ENCODE measurements at places on chromosomes 3 and 15. TPM values are rescaled to one million over a fixed set of nuclear protein-coding genes. Genes with fewer than 3 reads are reported as not detected.

Gene RFTN1
- polyA plus RNA-seq = 30.2 TPM

Gene GNAT1
- polyA plus RNA-seq = not detected

Gene CTXN2
- not detected for polyA plus RNA-seq

Gene CCNB2
- polyA plus RNA-seq = 44.0 TPM

Gene EPHA6
- 0.92 TPM for polyA plus RNA-seq

Gene MUSTN1
- polyA plus RNA-seq = 0.22 TPM

GRCh38 chr15:65106011-65106590 lies 8.9 kb downstream of the UBAP1L start:
- no peak for DNase-seq

- no peak for DNase-seq
These were observed 7.2 kb upstream of the MFGE8 start for GRCh38 chr15:88920186-88920891.

DNA sequence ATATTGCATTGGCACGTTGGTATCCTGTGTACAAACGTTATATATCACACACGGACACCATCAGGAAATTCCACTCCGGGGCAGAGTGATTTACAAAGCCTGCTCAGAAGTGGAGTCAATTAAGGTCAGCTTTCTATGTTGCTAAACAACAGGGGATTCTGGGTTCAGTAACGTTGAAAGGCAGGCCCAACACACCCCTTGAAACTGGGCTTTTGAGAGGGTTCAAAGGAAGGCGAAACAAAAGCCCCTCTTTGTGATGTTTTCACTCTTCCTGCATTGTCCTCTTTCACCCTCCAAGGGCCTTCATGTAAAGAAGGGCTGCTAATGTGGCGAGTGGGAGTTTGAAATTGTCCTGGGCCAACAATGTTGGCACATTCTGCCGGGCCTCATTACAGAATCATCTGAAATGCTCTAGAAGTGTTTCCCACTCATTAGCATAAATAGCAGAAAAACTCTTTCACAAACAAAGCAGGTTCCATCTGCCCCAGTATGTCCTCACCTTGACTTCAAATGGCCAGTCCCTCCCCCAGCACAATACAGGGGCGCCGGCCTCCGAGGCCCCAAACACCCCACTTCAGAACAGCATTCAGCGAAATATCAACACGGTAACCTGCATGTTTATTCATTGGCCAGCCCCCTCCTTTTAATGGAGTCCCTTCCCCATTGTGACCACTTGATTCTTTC lies 76.4 kb downstream of the HES1 start:
- no peak for DNase-seq

DNA sequence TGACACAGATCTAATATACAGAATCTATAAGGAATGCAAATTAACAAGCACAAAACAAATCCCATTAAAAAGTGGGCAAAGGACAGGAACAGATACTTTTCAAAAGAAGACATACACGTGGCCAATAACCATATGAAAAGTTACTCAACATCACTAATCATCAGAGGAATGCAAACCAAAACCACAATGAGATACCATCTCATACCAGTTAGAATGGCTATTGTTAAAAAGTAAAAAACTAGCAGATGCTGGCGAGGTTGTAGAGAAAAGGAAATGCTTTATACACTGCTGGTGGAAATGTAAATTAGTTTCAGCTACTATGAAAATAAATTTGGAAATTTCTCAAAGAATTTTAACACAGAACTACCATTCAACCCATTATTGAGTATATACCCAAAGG lies 50.7 kb downstream of the ADAMTS17 start:
- DNase-seq = no peak

DNA sequence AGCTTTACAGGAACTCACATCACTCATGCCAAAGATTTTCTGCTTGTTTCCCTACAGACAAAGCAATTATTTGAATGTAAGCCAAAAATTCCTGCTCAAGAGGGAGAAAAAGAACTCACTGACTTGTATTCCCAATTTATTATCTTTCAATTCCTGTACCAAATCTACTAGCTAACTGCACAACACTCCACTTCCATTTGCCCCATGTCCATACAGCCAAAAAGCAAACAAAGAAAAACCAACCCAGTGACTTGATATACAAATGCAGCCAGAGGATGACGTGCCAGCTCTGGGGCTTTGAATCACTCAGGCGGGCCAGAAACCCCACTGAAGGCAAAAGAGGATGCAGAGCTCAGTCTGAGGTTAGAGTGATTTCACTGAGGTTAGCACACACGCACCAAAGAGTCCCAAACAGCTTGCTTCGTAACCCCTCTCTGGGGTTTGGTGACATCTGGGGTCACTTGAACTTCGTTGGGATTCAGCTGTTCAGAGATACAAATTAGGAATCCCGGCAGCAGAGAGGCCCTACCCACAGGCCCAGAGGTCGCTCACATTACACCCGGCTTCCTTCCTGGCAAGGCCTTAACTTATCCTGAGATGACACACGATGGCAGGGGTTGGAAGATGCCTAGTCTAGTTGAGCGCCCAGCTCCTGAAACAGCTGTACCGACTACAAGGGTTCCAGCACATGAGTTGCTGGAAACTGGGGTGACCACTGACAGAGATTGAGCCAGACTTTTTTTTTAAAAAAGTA lies 1.6 kb downstream of the RFTN1 start:
- no peak for DNase-seq

GRCh38 chr15:42270551-42270950 lies 2.5 kb upstream of the GANC start:
- no peak for DNase-seq

DNA sequence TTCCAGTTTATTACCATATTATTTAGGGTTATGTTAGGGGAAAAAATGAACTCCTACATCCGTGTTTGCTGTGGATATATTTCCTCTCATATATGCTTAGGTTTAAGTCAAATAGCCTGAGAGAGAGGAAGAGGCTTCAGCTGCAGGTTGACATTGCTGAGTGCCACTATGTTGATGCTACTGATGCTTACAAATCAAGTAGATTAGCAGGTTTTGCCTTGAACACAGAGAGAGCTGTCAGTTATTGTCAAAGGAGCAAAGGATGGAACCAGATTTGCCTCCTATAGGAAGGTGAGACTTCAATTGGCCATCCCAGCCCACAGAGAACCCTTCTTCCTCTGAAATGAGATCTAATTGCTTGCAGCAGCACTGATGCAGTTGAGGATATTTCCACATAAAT lies 339.2 kb downstream of the CADM2 start:
- no peak for DNase-seq

DNA sequence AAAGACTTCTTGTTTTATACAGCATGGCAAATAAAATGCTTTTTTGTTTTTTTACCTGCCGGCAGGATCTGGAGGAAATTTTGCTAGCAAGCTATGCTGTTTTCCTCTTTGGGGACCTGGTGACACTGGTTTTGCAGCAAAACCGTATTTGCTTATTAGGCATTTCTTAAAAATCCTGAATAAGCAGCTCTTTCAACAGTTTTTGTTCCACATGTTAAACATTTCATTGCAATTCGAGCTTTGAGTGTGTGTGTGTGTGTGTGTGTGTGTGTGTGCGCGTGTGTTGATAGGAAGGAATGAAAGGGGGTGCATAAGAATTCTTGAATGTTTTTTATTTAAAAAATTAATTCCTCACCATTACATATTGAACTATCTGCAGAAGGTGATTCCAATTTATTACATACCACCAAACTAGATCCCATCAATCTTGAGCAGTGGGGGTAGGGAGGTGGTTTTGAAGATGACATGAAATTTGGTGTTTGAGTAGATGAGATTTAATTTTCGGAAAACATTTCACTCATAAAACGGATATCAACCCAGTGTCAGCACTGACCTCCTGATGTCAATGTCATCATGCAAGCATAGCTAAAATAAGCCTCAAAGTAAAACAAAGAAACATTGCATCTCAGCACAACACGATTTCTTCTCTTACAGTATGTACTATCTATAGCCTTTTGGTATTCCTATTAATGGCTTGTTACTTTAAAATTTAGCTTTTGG lies 17.3 kb downstream of the ZBTB38 start:
- no peak for DNase-seq

- DNase-seq = no peak
These were observed 29.4 kb upstream of the LDHAL6B start for GRCh38 chr15:59177317-59177660.

Measured in right renal cortex interstitium (tissue), 3 donors.